ENCODE measurements at places on chromosomes 7 and 10.

DNA sequence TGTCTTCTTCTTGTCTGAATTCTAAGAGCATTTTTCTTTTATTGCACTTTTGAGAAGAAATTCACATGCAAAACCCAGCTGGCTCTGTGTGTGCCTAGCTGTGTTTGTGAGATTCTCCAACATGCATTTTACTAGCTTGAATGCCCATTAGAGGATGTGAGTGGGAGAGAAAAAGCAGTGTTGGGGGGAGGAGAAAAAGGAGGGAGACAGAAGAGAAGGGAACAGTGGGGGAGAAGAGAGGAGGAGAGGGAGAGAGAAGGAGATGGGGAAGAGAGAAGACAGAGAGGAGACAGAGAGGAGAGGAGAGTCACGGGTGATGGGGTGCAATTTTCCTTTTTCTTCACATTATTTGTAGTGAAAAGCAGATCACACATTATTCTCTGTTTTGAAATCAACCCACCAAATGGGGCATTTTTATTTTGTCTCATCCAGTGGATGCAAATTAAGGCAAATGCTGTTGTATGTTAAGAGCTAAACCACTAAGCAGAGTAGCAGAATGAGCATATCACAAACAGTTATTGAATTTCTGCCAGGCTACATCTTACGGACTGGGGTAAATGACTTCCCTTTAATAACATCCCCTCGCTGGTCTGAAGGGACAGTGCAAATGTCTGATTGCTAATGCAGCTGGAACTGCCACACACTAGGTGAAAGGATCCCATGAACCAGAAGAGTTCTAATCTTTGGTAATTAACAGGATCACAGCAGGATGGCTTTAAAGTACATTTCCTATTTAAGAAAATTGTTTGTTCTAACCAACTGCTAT lies 849 bp downstream of the LRRN3 start:
- DNase-seq: no peak

GRCh38 chr7:93828260-93828659 lies 62.3 kb downstream of the TFPI2 start:
- no peak for DNase-seq

- no peak for DNase-seq
Measured at GRCh38 chr7:70728872-70729552, 402.9 kb upstream of the GALNT17 start.

- DNase-seq: no peak
Measured at GRCh38 chr10:73110345-73110849, at the start of gene NUDT13. NUDT13 (plus strand) TSS chr10:73110455; CDS start chr10:73114366, 3,911 bp downstream.

GRCh38 chr10:48289501-48290238 lies 15.2 kb upstream of the FRMPD2 start:
- DNase-seq: no peak

GRCh38 chr7:99465421-99465768 lies 572 bp downstream of the ATP5MF start:
- DNase-seq: no peak

GRCh38 chr7:68706291-68706690 lies 892.0 kb upstream of the AUTS2 start:
- no peak for DNase-seq

DNA sequence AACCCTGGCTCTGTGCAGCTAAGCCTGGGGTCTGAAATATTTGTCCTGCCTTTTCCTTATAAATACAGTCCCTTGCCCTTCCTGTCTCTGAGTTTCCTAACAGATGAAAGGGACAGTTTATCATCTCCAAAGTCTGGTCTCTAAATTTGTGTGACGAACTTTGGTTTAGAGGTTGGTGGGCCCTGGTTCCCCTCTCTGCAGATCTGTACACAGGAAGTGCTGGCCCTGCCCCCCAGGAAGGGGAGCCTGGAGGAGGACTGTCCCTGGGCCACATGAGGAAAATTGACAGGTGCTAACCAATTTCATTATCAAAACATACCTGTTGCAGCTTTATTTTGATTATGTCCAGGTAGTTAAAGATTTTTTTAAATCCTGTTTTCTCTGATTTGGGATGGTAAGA lies 34.5 kb downstream of the PPP2R2D start:
- DNase-seq: no peak

DNA sequence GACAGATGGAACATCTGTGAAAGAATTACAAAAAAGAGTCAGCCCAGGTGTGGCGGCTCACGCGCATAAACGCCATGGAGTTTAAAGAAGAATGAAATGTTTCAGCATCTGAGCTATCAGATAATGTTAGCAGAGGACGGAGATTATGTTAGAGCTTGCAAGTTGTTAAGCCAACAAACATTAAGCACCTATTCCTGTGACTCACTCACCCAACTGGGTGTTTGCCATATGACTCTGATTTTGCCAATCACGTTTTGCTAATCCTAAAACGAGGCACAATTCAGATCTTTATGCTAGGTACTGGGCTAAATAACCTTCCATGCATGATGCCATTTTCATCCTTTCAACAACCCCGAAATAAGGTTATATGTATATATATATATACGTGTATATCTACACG lies 29.0 kb upstream of the CCNY start:
- no peak for DNase-seq

- no peak for DNase-seq
Measured at GRCh38 chr10:119368991-119369869, 161.9 kb downstream of the GRK5 start.

DNA sequence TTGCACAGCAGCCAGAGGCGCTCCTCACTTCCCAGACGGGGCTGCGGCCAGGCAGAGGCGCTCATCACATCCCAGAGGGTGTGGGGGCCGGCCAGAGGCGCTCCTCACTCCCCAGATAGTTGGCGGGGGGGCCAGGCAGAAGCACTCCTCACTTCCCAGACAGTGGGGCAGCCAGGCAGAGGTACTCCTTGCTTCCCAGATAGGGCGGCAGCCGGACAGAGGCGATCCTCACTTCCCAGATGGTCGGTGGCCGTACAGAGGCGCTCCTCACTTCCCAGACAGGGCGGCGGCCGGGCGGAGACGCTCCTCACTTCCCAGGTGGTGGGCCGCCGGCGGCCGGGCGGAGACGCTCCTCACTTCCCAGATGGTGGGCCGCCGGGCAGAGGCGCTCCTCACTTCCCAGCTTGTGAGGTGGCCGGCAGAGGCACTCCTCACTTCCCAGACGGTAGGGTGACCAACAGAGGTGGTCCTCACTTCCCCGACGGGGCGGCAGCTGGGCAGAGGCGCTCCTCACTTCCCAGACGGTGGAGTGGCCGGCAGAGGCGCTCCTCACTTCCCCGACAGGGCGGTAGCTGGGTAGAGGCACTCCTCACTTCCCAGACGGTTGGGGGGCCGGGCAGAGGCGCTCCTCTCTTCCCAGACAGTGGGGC lies 26.5 kb downstream of the CCNY start:
- no peak for DNase-seq

DNA sequence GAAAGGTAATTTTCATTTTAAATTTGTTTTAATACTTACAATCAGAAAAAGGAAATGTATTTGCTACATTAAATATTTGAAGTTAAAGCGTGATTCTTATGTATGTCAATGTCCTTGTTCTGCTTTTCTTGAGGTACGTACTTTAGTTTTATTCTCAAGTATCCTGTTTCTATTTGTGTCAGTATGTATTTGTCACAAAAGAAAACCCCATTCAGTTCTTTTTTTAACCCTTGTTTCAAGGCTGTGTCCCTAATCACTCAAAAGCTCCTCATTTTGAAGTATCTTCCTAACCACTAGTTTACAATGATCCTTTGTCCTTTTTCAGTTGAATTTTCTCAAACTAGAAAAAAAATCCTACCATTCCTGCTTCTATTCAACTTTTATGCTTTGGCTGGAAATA lies 25.2 kb downstream of the NHLRC2 start:
- no peak for DNase-seq

DNA sequence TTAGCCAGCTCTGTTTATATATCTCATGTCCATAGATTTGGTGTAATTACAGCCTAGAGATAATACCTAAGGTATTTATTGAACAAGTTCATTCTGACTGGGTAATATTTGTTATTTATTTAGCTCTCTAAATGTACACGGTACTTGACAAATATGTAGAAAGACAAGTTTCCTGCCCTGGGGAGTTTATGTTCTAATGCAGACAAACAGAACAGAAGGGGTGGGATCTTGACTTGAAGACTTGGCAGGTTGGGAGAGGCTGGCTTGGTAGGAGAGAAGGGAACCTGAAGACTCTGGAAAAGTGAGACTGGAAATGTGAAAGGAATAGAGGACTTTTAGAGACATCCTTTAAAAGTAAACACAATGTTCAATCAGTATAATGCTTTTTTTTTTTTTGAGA lies 97.7 kb upstream of the CDK6 start:
- DNase-seq: no peak

DNA sequence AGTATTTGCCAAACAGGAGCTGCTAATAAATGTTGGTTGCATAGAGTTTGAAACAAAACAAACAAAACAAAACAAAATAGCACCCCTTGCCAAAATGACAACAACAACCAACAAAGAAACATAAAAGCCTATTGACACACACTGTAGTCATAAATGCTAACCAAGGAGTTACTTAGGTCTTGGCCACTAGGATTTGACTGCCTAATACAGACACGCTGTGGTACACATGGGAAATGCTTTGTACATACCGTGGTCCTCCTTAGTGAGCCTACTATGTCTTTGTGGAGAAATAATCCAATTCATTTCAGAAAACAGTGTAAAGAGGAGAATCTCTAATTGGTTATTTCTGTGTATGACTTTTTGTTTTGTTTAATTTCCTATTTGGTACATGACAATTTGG lies 53.2 kb upstream of the MTPN start:
- DNase-seq: no peak

DNA sequence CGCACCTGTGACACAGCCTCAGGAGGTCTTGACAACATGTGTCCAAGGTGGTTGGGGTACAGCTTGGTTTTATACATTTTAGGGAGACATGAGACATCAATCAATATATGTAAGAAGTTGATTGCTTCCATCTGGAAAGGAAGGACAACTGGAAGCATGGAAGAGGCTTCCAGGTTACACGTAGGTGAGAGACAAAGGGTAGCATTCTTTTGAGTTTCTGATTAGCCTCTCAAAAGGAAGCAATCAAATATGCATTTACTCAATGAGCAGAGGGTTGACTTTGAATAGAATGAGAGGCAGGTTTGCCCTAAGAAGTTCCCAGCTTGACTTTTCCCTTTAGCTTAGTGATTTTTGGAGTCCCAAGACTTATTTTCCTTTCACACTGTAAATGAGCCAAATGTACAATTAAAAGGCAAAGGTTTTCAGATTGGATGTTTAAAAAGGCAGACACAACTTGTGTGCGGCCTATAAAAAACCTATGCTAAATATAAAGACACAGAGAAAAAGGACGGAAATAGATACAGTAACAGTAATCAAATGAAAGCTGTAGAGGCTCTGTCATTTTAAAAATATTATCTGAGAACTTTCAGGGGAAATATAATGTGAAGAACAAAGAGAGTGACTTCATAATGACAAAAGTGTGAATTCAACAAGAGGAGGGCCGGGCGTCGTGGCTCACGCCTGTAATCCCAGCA lies 65.7 kb upstream of the LANCL2 start:
- no peak for DNase-seq

GRCh38 chr10:63554657-63555056 lies 33.5 kb downstream of the REEP3 start:
- DNase-seq: no peak

DNA sequence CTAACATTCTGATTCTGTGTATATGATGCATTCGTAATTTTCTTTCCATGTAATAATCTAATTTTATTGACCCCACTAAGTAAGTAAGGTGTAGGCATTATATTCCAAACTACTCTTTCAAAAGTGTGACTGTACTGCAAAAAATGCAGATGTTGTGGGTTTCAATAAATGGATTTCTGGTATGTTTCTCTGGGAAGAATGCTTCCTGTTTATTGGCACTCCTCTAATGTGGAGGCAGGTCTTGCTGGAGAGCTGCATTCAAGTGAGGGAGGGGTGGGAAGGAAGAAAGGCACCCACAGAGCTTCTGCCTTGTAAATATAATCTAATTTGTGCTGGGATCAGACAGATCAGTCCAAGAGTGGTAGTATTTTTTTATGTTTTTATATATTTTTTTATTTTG lies 23.9 kb downstream of the ST7 start:
- DNase-seq: no peak

GRCh38 chr7:37732888-37733287 lies 49.3 kb downstream of the GPR141 start:
- DNase-seq: peak; percentile 40

GRCh38 chr7:24931844-24932243 lies 48.1 kb downstream of the OSBPL3 start:
- DNase-seq: no peak

GRCh38 chr10:21535494-21535965 lies 1.5 kb downstream of the MLLT10 start:
- DNase-seq: no peak

GRCh38 chr7:108415821-108416536 lies 40.3 kb downstream of the NRCAM start:
- no peak for DNase-seq

GRCh38 chr10:54800741-54801421 lies at the start of gene PCDH15:
PCDH15 (minus strand) TSS chr10:54801231; CDS start chr10:54664262, 136,969 bp downstream.
- no peak for DNase-seq

GRCh38 chr7:26188957-26189541 lies 11.5 kb downstream of the HNRNPA2B1 start:
- no peak for DNase-seq

- DNase-seq: no peak
Measured at GRCh38 chr10:125076891-125077541, 83.3 kb downstream of the CTBP2 start.

DNA sequence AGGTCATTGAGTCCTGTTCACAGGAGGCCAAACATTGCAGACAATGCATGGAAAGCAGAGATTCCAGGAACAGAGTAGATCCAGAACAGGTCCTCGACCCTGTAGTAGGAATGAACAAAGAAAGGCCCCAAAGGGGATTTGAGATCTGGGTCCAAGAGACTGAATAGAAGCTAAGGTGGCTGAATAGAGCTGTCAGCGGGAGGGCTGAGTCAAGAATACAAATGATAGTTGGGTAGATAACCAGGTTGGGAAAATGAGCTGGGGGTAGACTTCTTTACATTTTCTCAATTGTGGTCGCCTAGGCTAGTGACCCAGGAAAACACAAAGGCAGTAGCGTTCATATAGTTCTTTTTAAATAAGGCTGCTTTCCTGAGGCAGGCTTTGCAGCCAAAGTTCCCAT lies 103.4 kb upstream of the ELMO1 start:
- no peak for DNase-seq
